Spleen (tissue), 13 donors: ENCODE measurements at places on chromosomes 1 and 21. TPM values are rescaled to one million over a fixed set of nuclear protein-coding genes. Genes with fewer than 3 reads are reported as not detected.
A peak's percentile ranks its signal among the peaks of the same experiment; 100 is the strongest.

DNA sequence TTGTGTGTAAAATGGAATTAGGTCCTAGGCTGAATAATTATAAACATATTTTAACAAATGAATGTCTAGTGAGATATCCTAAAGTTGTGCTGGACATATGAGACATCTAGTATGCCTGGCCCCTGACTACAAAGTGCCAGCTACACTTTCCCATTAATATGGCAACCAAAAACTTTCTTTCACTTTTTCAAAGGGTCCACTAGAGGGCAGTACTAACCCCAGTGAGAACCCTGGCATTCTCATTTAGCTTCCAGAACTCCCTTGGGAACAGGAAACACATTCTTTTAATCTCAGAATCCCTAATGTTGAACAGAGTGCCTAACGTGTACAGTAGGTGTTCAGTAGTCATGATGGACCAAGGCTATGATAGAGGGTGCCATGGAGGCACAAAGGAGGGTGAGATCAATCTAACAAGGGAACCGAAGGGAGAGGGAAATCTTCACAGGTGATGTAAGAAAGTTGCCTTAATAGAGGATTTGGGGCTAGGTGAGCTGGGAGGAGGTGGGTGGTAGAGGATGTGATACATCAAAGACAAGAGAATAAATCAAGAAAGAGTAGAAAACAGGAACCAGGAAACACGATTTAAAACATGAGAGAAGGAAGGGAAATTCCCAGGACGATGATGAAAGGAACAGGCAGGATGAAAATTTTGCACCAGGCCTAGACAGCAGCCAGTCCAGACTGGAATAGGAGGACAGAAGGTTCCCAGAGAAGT lies 41.6 kb downstream of the NSL1 start:
- DNase-seq = no peak

- DNase-seq = peak; percentile 82
Observed at GRCh38 chr1:41673806-41674205, 189.3 kb upstream of the EDN2 start.

DNA sequence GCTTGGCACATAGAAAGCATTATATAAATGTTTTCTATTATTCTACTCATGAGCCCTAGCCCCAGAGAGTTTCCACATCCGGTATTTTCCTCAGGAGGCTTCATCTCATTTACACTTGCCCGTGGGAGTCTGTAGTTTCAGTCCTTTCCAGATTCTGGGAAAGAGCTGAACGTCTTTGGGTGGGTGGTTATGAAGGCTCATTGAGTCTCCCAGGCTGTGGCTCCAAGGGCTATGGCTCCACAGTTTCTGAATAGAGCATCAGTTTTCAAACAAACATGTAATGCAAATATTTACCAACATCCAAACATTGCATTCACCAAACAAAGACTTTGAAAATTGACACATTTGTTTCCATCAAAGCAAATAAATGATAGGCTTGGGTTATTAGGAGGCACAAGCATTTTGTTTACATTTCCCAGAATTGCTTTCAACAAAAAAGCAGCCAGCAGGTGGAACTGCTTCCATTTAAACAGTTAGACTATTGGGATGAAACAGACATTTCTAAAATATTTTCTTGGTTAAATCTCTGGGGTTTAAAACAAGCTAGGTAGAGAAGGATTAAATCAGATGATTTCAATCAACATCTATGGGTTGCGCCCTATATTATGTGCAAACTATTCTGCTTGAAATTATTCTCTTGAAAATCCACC lies 1.3 kb upstream of the LEMD1 start:
- DNase-seq = no peak

DNA sequence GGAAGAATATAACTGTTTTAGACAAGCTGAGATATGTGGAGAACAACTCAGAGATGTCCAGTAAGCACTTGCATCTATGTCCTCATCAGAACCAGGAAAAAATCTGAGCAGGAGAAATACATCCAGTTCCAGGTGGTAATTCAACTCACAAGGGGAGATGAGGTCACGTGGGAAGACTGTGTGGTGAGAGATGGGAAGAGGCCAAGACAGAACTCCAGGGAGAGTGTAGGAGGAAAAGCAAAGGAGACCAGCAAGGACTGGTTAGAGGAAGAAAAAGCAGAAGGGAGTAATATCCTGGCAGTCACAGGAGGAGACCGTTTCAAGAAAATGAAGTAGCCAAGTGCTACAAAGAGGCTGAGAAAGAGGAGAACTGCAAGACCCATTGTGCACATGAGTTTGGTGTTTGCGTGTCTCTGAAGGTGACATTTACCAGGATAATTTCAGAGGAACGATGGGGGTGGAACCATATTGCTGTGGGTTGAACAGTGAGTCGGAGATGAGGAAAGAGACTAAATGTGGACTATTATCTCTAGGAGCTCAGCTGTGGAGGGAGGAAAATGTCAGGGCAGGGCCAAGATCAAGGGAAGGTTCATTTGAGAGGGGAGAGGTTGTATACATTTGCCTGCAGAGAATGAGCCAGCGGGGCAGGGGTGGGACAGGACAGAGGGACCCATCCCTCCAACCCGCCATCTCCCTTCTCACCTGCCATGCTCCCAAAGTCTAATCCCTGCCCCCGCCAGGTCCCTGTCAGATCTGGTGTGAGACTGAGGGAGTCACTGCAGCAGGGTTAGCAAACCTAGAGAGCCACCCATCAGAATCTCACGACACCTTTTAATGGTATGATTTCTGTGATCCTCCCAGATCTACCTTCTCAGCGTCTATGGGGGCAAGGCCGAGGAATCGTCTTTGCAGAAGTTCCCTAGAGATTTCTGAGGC lies 24.9 kb downstream of the SUSD4 start:
- no peak for DNase-seq

- DNase-seq = peak; percentile 82
Observed at GRCh38 chr1:54375712-54376429, 30.3 kb downstream of the SSBP3 start.

GRCh38 chr1:20540281-20540680 lies 12.1 kb upstream of the FAM43B start:
- no peak for DNase-seq

DNA sequence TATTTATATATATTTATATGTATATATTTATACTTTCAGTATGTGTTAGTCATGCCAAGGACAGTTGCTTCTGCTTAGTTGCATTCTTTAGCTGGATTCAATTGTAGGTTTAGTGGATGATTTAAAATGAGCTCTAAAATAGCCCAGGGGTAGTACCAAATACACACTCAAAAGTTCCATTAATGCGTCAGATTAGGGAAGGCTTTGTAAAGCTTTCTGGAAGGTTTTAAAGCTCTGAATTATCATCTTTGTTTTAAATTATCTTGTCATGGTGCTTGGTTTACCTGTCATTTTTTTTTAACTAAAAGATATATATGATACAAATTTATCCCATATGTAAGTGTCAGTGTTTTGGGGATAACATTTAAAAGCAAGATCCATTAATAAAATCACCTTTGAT lies 242.7 kb upstream of the ADAMTS5 start:
- DNase-seq = no peak

DNA sequence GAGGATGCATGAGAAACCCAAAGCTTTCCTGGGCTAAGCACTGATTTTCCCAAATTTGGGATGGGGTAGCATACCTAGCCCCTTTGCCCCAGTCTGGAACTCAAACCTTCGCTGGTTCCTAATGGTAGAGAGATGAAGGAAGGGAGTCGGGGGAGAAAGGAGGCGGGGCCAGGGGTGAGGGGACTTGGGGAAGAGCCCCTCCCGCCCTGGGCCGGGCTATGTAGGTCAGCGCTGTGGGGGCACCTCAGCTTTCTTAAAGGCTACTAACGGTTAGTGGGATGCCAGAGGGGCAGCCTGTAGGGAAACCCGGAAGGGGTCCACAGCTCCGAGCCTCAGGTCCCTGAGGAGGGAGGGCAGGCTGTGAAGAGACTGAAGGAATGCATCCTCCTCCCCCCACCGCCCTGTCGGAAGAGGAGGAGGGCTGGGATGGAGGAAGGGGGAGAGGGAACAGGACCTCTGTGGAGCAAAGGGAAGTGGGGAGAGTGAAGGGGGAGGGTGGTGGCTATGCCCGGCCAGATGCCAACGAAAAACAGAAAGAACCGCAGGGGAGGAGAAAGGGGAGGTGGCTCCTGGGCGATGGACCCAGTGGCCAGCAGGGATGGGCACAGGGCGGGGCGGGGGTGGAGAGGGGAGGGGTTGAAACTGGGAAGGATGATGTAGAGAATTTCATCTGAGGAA lies 1.3 kb downstream of the CADM3 start:
- DNase-seq = no peak

- DNase-seq = no peak
Observed at GRCh38 chr1:167981933-167982332, 45.1 kb upstream of the MPC2 start.

- no peak for DNase-seq
Observed at GRCh38 chr1:24769656-24770651, 24.7 kb downstream of the CLIC4 start.

- DNase-seq = no peak
Observed at GRCh38 chr1:246111570-246111969, 395.5 kb downstream of the SMYD3 start.

DNA sequence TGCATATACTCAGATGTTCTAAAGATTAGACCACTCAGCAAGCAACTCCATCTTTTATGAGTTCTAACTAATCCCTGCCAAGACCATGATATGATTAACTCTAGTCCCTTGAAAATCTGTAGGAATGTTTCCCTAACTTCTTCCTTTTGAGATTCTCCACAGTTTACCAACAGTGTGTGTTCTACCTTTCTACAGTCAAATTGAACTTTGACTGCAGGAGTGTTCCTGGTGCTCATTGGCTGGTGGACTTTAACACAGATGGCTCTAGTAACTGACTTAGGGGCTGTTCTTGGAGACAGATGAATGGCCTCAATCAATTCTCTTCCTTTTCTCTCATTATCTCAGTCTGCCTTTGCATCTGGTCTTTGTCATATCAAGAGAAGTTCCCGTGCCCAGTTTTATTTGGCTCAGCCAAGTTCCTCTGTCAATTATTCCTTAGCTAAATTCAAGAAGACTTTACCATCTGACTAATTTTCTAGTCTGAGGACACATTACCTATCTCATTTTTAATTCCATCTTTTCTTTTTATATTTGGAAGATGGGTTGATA lies 643.9 kb upstream of the CAMK1G start:
- no peak for DNase-seq

The SIK1 gene
- total RNA-seq = 17.7 TPM

DNA sequence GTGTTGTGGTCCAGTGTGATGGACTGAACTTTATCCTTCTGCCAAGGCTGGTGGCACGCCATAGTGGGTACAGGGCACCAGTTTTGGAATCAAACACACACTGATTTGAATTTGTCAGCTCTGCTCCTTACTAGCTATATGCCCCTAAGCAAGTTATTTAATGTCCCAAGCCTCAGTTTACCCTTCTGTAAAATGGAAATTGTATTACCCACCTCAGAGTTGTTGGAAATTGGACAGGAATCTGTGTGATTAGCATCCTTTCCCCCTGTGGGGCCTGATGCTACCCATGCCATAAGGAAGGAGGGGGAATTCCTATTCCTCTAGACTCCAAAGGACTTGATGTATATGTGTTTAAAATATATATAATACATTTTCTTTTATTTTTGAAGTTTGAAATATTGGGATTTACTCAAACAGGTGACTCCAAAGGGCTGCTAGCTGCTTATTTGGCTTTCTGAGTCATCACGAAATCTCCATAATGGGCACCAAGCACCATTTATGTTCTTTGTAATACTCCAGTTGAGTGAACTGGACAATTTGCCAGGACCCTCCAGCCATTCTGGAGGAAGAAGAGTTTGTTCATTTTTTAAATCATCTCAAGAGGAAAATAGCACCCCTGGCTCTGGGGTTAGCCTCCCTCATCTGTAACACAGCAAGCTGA lies 224.5 kb upstream of the TMEM51 start:
- no peak for DNase-seq

The BCAR3 gene
- 12.3 TPM for total RNA-seq

DNA sequence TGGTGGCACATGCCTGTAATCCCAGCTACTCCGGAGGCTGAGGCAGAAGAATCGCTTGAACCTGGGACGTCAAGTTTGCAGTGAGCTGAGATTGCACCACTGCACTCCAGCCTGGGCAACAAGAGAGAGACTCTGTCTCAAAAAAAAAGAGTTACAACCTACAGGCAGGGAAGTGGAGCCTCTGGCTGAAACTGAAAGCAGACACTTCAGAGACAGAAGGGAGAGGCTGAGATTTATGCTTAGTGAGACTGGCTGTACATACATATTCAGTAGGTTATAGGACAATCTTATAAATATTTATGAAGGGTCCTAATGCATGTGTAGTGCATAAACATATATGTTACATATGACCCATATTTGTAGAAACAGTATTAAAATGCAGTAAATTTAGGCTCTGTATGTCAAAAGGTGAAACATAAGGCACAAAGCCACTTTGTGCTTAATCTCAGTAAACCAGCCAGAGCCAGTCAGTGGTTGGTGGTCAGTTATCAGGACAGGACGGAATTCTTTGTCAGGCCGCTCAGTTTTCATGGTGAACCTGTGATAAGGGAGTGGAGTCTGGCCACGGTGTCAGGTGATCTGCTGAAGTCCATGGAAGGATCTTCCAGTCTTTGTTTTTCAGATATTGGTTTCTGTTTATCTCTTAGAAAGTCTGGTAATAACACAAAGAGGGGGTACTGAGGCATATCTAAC lies 13.7 kb downstream of the RHEX start:
- DNase-seq = no peak

DNA sequence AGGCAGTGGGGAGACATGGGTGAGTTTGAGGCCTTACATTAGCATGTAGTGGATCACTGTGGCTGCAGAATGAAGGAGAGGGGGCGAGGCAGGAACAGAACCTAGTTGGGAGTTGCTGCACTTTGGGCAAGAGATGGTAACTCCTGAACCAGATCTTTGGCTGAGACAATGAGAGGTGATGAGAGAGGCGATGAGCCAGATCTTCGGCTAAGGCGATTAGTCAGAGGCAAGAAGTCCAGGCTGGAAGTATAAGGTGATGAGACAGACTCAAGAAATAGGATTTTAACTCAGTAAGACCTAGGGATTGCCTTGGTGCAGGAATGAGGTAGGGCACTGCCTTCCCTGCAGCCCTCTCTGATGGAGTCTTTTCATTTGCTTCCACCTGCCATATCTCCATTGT lies 9.1 kb upstream of the ARTN start:
- DNase-seq = no peak

- DNase-seq = no peak
Observed at GRCh38 chr1:42319128-42319851, 15.7 kb downstream of the FOXJ3 start.

- no peak for DNase-seq
Observed at GRCh38 chr1:229137271-229137670, 133.6 kb upstream of the RAB4A start.

The KCNQ4 gene
- total RNA-seq = 0.54 TPM

- peak; percentile 73 for DNase-seq
Observed at GRCh38 chr21:42845296-42845965, 33.9 kb downstream of the WDR4 start.

The ADAMTS5 gene
- total RNA-seq = 61.2 TPM

The KLF18 gene
- total RNA-seq = not detected
